ENCODE measurements at places on chromosomes 5 and 9.

- no peak for DNase-seq
Observed at GRCh38 chr5:124871303-124871702, 124.9 kb upstream of the ZNF608 start.

DNA sequence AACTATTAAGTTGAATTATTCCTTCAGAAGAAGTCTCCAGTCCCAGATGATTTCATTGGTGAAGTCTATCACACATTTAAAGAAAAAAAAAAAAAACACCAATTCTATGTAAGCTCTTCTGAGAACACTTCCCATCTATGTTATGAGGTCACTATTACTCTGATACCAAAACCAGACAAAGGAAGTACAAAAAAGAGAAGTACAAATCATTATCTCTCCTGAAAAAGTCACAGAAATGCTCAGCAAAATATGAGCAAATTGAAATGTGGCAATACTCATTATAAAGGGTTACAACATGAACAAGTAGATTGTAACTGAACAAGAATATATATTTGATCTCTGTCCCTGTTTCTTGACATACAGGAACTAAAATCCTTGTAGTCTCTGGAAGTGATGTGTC is 280.4 kb downstream of the TLE1 start:
- no peak for DNase-seq

DNA sequence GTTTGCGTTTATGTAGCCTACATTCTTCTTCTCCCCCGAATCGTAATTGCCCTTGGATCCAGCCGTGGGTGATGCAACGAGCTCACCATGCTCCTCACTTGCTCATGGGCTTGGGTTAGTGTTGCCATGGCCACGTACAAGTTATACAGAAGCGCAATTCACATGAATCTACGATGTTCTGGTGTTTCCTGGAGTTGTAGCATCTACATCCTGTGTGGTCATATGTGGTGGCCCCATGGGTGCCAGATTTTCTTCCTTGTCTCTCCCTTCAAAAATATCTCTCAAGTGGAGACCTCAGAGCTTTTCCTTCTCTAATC is 115.3 kb downstream of the TLE4 start:
- peak; percentile 17 for DNase-seq

GRCh38 chr9:89594811-89595550 is 9.8 kb upstream of the GADD45G start:
- DNase-seq, result no peak

DNA sequence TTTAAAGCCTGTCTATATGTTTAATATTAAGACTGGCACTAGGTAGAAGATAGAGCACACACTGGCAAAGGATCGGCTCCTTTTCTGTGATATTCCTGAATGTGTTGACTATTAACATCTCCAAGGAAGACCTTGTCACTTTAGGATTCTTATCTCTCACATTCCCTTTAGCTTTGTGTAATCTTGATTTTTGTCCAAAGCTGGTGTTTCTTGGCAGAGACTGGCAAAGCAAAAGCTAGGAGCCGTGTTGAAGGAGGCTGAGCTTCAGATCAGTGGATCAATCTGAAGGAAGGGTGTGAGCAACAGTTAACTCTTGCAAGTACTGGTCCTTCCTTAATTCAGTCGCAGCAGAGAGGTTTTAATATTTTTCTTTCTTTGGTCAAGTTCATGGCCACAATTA is 830.4 kb upstream of the ZNF608 start:
- DNase-seq, result no peak

GRCh38 chr5:77172713-77173328 is 37.7 kb upstream of the PDE8B start:
- no peak for DNase-seq

DNA sequence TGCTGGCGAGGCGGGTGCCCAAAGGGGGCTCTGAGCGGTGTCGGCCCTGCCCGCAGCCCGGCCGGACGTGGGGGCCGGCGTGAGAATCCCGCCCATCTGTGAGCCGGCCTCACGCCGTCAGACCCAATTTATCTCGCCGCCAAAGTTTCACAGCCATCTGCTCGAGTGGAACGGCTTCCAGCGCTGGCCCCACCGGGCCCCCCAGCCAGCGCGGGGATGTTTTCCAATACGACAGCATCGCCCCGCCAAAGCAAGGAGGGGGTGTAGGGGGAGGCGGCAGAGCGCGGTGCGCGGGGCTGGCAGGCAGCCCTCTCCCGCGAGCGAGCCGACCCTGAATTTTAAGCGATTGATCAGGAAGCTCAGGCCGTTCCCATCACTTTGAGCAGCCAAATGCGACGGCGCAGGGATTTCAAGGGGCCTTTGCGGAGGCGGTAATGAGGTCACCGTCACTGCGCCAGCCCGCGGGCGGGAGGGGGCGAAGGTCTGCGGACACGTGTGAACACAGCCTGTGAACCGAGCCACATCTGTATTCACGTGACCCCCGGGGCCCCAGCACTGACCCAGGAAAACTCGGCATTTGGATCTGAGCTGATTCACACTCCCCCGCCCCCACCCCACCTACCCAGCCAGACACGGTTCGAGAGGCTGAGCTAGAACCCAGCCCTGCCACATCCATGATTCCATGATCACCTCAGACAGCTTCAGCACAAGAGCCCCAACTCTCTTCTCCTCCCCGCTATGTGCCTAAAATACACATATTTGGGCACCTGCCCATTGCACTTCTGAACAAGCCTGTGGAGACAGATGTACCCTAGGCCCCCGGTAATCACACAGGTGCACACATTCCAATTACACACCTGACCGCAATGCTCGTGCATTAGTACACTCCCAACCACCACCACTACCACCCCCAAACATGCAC is 47.8 kb upstream of the PSD2 start:
- no peak for DNase-seq

GRCh38 chr5:148864113-148864841 is 37.9 kb downstream of the ADRB2 start:
- DNase-seq, result no peak

DNA sequence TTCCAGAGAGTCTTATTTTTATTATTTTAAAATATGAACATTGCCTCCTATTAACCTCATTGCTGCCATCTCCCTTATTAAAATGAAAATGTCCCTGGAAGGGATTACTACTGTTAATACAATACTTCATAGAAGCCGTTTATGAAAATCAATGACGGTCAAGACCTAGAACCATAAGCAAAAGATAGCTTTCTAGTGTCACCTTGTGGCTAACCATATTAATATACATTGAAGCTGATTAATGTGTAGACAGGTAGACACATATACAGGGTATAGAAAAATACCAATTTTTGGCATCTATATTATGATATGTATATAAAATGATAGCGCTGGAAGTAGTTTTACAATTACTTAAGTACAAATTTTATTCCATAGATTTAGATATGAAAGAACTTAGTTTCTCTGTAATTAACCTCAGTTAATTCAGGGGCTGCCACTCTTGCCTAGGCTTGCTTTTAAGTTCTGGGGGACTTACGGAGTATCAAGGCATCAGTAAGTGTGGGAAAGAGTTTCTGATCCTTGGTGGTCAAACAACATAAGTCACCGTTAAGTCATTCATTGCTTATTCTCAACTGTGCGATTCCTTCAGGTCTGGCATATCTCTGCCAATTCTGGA is 2.5 kb upstream of the YTHDC2 start:
- DNase-seq, result no peak

DNA sequence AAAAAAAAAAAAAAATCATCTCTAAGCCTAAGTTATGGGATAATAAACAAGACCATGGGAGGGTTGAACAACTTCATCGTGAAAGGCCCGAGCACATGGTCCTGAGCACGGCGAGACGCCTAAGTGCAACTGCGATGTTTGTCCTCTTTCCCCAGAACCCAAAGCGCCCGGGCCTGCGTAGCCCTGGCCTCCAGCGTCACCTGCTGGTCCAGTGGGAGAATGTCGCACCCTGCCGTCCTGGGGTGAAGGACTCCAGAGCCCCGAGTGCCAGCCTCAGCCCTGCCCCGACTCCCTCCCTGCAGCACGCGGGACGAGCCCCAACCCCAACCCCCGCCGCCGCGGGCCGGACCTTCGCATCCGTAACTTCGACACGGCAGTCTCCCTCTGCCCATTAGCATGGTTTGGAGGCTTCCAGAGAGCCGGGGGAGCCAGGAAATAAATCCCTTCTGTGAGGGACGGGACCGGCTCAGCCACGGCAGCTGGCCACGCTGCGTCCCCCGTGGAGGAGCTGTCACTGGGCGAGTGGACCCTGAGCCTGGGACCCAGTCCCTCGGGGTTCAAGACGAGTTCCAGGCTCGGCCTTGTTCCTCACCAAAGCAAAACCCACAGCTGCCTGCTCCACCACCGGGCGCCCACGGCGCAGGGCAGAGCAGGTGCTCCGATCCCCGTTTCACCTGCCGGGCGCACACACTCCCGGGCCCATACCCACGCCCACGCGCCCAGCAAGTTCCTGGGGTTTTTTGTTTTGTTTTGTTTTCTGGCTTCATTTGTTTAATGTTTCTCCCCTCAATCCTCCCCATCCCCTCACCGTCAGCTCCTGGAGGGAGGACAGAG is 132.5 kb upstream of the HAND1 start:
- DNase-seq, result peak; percentile 64

DNA sequence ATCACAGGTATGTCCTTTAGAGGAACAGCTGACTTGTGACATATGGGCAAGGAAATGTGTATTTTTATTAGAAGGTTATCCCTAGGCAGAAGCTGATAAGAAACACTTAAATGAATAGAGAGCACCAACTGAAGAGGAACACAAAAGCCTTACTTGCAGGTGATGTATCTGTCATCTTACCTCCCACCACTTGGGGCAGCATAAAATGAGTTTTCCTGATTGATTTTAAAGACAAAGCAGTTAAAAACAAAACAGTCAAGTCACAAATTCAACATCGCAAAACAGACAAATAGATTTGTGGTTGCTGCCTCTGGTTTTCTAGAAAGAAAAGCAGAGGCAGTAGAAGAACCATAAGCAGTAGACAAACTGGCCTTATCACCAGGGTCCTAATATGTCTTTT is 302.4 kb upstream of the ZNF462 start:
- no peak for DNase-seq

GRCh38 chr9:135910757-135911156 is 3.4 kb upstream of the CAMSAP1 start:
- DNase-seq, result no peak

DNA sequence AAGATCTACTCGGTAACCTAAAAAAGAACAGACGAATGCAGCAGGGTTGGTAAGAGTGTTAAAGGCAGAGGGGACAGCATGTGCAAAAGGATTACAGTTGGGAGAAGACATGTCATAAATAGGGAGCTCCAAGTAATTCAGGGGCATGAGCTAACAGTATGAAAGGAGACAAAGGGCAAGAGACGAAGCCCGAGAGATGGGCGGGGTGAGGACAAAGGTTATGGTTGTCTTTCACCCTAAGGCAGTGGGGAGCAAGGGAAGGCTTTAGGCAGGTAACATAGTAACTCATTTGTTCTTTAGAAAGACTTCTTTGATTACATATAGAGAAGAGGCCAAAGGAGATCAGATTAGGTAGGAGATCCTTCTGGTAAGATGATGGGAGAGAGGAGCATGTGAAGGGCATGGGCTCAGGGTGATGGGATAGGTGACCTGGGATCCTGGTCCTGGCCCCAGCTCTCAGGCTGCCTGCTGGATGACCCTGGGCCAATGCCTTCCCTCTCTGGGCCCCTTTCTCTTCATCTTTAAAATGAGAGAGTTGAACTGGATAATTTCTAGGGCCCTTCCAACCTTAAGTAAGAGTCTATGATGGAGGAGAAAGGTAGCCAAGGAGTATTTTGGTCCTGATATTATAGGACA is 19.5 kb downstream of the MORN5 start:
- no peak for DNase-seq

DNA sequence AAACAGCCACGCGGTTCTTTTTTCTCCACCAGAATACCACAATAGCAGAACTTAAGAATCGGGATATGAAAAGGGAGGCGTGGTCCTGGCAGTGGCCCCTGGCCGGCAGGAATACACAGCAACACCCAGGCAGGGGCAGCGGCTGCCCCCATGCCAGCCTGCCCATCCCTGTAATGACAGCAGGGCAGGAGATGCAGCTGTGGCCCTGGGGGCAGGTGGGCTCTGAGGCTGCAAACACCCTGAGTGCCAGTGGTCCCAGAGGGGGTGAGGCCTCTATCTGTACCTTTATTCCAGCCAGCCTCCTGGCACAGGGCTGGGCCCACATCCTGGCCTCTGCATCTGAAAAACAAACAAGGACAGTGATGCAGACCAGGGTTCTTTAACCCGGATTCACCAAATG is 12.4 kb downstream of the DIPK1B start:
- no peak for DNase-seq

GRCh38 chr5:140488914-140489313 is 58.5 kb upstream of the EIF4EBP3 start:
- DNase-seq, result no peak

DNA sequence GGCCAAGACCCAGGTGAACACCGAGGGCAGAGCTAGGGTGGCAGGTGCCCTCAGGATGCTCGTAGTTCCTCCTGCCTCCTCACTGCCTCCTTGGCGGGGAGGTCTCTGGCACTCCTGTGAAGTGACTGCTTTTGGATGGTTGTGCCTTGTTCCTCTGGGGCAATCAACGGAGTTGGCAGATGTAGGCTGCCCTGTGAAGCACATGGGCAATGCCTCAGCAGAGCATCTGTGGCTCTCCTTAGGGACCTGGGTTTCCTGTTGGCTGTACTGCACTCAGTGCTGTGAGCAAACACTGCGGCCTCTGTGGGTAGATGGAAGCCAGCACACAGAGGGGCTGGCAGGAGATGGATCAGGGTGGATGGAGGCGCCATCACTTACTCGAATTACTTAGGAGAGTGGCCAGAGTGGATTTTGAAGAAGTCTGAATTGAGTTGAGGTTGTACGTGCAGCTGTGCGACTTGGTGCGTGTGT is 71.4 kb upstream of the COL5A1 start:
- no peak for DNase-seq

DNA sequence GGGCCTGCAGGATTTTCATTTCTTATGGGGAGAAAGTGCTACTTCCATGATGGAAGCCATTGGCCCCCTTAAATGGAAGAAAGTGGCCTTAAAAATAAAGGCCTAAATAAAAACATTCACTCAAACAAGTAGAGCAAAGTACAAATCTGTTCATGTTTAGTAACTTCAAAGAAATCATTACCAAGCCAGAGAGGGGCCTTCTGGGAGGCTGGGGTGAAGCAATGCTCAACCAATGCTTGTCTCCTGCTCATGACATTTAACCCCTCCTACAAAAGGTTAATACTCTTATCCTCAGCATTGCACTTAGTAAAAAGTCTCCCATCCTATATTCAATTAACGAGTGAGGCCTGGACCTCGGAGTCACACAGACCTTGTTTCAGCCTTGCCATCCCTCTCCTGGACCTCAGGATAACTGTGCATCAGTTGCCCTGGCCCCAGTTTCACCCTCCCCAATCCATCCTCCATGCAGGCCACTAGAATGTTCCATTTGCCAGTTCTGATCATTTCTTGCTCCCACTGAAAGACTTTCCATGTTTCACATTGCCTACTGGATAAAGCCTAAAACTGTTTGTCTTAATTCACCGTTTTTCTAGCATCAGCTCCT is 36.9 kb upstream of the ALDH1B1 start:
- DNase-seq, result no peak

DNA sequence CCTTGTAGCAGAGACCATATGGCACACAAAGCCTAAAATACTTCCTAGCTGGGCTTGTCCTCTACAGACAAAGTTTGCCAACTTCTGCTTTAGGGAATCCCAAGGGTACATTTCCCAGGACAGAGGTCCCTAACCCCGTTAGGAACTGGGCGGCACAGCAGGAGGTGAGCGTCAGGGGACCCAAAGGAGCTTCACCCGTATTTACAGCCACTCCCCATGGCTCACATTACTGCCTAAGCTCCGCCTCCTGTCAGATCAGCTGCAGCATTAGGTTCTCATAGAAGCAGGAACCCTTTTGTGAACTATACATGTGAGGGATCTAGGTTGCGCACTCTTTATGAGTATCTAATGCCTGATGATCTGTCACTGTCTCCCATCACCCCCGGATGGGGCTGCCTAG is 88.5 kb upstream of the TRPM3 start:
- DNase-seq, result no peak

GRCh38 chr9:133710661-133711427 is 27.3 kb downstream of the SARDH start:
- DNase-seq, result no peak

- DNase-seq, result no peak
Observed at GRCh38 chr9:90059436-90059835, 454.6 kb downstream of the GADD45G start.
